ENCODE measurements at places on chromosomes 4 and X. TPM values are rescaled to one million over a fixed set of nuclear protein-coding genes. Genes with fewer than 3 reads are reported as not detected.

DNA sequence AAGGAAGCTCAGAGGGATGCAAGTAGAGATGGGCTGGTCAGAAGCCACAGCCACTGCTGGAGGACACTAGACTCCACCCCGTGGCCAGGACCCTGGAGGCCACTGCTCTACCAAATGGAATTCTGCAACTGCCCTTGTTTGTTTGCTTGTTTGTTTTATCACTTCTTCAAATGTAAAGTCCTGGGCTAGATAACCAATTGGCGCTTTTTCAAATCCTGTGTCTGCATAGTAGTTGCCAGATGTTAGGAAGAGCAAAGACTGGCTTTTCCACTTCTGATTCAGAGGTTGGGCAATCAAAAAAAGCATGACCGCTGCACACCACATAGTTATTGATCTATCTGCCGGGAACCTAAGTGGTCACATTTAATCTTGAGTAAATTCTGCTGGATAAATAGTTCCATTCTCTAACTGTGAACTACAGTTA lies 255.2 kb upstream of the SFRP2 start:
- ATAC-seq: no peak

Gene ATP1B4
- total RNA-seq: not detected

GRCh38 chrX:40169193-40170101 lies 71.7 kb upstream of the BCOR start:
- no peak for ATAC-seq

DNA sequence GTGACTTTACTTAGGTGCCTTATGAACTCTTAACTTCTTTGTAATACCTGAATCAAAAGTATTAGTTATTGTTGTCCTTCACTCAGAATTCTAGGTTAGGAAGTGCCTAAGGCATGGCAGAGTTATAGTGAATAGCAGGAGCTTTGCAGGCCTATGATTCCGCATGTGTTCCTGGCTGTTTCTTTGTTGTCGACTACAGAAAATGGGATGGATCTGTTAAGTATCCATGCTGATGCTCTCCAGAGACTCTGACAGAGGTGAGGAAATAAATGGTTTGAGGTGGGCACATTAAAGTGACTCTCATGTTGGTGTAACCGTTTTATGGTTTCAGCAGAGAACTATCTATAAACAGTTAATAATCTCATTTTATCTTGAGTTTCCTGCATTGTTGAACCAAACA lies 1601.3 kb downstream of the PCDH7 start:
- ATAC-seq: no peak

- ATAC-seq: no peak
Observed at GRCh38 chrX:39260965-39261364, 459.7 kb downstream of the MID1IP1 start.

DNA sequence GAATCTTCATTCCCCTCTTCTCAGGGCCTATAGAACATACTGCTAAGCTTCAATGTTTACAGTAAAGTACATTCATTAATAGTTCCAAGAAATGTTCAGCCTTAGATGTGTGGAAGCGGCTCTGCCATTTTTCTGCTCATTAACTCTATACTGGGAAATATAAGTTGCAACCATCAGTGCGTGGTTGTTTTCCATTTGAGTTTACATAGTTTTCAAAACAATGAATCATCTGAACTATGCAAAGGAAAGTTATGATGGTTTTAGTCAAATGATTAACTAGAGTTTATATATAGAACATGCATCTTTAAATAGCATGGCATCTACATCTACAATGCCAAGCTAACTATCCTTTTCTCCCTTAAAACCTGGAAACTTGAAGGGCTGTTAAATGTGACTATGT lies 29.6 kb downstream of the LEF1 start:
- ATAC-seq: no peak

GRCh38 chrX:111850975-111851374 lies 25.0 kb upstream of the TRPC5OS start:
- no peak for ATAC-seq

Gene LDOC1
- 7.6 TPM for total RNA-seq

Gene SHOX
- not detected for total RNA-seq

GRCh38 chr4:30385650-30386049 lies 334.5 kb upstream of the PCDH7 start:
- no peak for ATAC-seq

Gene CENPVL2
- not detected for total RNA-seq

GRCh38 chrX:19800821-19801374 lies 86.5 kb downstream of the SH3KBP1 start:
- ATAC-seq: no peak

GRCh38 chr4:148170408-148171365 lies 271.5 kb downstream of the NR3C2 start:
- no peak for ATAC-seq

- ATAC-seq: no peak
Observed at GRCh38 chrX:93580634-93581033, 92.7 kb downstream of the NAP1L3 start.

Gene WFS1
- 137 TPM for total RNA-seq

GRCh38 chr4:99459546-99460042 lies 24.5 kb upstream of the ADH7 start:
- ATAC-seq: no peak

Gene STARD8
- total RNA-seq: 10.9 TPM

DNA sequence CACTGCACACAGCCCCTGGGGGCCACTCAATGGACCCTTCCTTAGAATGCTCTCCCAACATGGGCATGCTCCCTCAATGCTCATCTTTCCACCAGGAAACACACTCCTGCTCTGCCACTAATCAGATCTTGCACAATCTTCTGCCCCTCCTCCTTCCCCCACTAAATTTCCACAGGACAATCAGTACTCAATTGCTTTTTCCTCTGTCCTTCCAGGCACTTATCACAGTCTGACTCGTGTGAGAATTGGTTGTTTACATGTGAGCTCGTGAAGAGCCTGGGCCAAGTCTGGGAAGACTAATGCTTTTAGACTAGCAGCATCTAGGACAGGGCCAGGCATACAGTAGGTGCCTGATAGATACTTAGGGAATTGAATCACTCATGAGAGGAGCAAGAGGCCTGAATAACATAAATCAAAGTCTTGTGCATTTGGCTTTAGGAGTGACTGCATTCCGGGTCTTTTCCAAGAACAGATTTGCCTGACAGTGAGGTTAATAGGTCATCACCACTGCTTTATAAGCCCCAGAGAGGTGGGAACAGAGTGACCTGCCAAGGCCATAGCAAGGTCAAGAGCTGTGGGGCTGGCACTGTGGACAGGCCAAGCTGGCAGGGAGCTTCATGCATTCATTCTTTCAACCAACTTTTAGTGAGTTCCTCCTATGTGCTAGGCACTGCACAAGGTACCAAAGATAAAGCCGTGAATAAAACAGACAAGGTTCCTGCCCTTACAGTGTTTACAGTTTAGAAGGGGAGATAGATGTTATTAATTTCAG lies 55.0 kb downstream of the PRPS1 start:
- ATAC-seq: peak; percentile 78

- no peak for ATAC-seq
Observed at GRCh38 chr4:159543831-159544230, 441.0 kb downstream of the RAPGEF2 start.

Gene MAGEC2
- not detected for total RNA-seq

Gene RTL5
- 9.5 TPM for total RNA-seq

Gene TEX13C
- total RNA-seq: not detected

GRCh38 chr4:35166466-35166865 lies 1077.8 kb downstream of the ARAP2 start:
- no peak for ATAC-seq

DNA sequence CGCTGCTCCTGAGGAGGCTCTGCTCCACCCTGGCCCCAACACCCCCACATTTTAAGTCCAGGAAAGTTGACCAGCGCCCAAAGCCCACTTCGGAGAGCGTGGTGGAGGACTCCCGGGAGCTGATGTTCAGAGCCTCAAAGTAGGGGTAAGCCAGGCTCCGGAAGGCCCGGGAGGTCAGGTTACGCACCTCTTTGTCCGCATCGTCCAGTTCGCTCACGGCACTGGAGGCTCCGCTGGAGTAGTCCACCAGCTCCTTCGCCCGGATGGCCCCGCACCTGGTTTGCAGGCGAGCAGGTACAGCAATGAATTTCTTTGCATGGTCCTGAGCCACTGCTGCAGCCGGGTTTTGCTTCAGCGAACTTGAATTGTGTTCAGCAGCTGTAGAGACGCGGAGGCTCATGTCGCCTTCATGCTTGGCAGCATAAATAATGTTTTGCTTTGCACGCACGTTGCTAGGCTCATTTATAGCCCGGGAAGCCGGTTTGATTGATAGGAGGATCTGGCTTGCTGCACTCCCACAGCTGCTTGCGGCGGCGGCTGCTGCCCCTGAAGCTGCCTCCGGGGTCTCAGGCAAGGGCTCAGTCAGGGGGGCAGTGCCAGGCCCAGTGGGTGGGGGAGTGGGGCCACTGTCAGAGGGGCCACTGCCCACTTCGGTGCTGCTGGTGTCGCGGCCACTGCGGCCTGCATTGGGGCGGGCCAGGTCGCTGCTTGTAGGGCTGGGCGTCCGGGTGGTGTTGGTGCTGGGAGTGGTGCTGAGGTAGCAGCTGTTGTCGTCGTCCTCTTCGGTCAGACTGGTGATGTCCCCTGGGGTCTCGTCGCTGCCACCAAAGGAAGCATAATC lies 4.8 kb downstream of the C4orf54 start:
- ATAC-seq: no peak

Gene MAGEA12
- not detected for total RNA-seq

GRCh38 chr4:127642169-127642568 lies 9.4 kb downstream of the INTU start:
- no peak for ATAC-seq

- no peak for ATAC-seq
Observed at GRCh38 chr4:173367285-173367684, 3.5 kb upstream of the SAP30 start.

DNA sequence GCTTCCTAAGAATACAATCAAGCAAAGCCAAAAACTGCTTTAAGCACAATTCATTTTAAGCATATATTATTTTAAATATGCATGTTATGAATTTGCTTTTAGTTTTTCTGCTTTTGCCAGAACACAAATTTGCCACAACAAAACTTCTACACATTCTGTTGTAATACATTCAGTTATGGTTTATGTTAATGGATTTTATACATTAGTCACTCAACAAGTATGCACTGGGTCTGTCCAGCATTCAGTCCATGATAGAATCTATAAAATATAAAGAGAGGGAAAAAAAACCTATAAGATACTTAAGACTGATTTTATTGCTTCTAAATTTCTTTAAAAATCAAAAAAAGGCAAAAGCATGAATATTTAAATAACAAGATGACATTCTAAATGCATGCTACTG lies 22.2 kb downstream of the IQCM start:
- no peak for ATAC-seq

Gene PDLIM3
- total RNA-seq: 1,505 TPM

DNA sequence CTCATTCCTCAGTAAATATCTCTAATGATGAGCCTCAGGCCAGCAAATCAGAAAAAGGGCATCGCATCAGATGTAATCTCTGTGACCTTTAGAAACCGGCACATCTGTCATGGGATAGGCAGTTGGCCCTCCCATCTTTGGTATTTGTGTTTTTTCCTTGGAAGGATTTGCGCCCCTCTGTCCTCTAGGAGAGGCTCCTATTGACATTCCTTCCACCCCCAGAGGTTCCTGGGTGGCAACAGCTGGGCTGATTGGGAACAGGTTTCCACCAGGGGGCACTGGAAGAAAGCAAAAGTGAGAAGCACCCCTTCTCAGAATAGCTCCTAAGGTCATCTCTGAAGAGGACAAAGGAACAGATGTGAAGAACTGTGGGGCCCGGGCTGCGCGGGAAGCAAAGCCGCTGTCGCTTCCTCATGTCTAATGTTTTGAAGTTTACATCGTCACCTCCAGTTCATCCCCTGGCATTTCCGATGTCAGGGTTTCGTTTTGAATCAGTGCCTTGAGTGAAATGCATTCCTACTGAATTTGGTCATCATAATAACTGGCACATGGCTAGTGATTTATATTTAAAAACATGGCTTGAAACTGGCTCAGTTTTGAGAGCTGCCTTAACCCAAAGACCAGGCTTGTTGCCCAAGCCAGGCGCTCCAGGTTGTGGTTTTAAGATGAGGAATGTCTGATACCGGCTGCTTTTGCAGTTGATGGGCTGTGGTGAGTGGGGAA lies 6.2 kb downstream of the TXK start:
- ATAC-seq: peak; percentile 50

Gene ZFP92
- total RNA-seq: 2.0 TPM

DNA sequence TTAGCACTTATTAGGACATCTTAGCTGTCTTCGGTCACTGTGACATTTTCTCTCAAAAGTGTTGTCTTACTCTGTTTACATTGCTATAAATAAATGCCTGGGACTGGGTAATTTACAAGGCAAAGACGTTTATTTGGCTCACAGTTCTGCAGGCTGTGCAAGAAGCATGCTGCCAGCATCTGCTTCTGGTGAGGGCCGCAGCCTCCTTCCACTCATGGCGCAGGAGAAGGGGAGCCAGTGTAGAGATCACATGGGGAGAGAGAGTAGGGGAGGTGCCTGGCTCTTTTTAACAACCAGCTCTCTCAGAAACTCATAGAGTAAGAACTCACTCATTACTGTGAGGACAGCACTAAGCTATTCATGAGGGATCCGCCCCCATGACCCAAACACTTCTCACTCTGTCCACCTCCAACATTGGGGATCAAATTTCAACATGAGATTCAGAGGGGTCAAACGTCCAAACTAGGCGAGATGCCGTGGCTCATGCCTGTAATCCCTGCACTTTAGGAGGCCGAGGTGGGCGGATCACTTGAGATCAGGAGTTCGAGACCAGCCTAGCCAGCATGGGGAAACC lies 43.5 kb upstream of the HERC6 start:
- ATAC-seq: no peak

DNA sequence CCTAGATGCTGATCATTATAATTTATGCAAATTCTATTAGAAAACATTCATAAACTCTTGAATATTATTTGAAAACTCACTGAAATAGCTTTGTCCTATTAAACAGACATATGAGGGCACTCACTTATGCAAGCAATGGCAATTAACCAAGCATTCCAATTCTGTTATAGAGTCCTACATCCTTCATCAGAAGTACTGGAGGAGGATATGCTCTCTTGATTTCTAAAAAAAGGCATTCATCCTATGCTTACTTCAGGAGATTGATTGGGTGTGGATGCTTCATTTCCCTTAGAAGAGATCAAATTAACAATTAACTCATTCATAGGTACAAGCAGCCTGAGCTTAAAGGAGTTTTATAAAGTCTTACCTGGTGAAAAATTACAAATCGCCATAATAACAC lies 1317.2 kb downstream of the PCDH7 start:
- no peak for ATAC-seq

- ATAC-seq: no peak
Observed at GRCh38 chr4:163164591-163164990, 2.1 kb downstream of the NAF1 start.

GRCh38 chr4:93748373-93749291 lies 79.9 kb upstream of the ATOH1 start:
- ATAC-seq: no peak

Data from gastroesophageal sphincter (tissue), 4 donors.